Daoy (cell line): ENCODE measurements at places on chromosomes 5 and 9.

GRCh38 chr9:136596217-136596616 is 50.4 kb upstream of the NOTCH1 start:
- no peak for DNase-seq

- DNase-seq: no peak
Observed at GRCh38 chr9:123063896-123064295, 30.4 kb downstream of the GPR21 start.

DNA sequence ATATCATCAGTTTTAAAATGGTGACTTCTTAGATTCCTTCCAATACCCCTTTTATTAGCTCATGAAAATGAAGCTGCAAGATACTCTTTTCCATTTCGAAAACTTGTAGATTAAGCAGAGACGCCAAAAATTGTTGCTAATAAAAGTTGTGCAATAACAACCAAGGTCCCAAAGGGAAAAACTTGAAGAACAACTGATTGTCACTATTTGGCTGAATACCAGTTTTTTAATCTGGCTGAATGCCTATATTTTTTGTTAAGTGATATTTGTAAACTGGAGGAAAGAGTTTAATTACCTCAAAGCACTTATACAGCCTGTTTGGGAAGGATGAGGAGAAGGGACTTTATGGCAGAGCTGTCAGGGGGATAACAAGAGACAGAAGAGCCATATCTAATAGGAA is 14.6 kb downstream of the C5orf58 start:
- DNase-seq: no peak

DNA sequence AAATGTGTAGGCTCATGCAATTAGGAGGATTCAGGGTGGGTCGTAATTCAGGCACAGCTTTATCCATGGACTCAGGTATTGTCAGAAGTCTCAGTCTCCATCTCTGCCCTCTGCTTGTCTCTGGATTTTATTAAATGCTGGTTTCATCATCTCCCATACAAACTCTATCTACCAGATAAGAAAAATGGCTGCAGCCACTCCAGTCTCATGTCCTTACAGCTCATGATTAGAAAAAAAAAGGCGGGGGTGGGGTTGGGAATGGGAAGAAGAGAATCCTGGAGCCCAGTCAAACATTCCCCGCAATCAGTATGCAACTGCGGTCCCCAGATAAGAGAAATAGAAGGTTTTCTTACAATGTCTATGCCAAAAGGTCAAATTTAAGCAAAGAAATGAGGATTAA is 7.6 kb upstream of the FBXO38 start:
- no peak for DNase-seq
